ENCODE measurements at places on chromosomes 6 and 20.
A peak's percentile ranks its signal among the peaks of the same experiment; 100 is the strongest.

DNA sequence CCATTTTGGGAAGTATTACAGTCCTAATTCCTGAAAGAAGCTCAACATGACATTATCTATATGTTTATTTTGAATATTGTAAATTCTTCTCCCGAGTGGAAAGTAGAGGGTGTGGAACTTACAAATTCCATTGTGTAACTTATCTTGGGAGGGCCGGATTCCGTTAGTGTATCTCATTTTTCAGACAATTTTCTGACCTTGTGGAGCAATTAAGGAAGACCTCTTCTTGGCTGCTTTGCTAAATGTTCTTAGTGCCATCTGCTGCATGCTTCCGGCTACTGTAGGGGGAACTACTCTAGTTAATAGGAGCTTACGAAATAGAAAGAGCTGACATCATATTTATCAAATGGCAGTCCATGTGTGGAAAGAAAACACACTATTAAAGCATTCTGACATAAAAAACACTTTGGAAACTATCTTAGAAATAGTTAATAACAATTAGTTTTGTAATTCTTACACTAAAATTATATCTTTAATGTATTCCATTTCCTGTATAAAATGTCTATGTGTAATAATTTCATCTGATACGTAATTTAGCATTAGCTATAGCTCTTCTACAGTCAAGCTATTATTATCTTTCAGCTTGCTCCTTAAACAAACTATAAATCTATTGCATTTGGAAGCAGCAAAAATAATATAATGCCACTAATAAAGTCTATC is 41.5 kb upstream of the KCNQ5 start:
- peak; percentile 72 for DNase-seq

- DNase-seq: no peak
Measured at GRCh38 chr6:169653691-169654090, 48.1 kb downstream of the WDR27 start.

GRCh38 chr6:14656078-14656521 is 538.5 kb downstream of the CD83 start:
- DNase-seq: no peak

DNA sequence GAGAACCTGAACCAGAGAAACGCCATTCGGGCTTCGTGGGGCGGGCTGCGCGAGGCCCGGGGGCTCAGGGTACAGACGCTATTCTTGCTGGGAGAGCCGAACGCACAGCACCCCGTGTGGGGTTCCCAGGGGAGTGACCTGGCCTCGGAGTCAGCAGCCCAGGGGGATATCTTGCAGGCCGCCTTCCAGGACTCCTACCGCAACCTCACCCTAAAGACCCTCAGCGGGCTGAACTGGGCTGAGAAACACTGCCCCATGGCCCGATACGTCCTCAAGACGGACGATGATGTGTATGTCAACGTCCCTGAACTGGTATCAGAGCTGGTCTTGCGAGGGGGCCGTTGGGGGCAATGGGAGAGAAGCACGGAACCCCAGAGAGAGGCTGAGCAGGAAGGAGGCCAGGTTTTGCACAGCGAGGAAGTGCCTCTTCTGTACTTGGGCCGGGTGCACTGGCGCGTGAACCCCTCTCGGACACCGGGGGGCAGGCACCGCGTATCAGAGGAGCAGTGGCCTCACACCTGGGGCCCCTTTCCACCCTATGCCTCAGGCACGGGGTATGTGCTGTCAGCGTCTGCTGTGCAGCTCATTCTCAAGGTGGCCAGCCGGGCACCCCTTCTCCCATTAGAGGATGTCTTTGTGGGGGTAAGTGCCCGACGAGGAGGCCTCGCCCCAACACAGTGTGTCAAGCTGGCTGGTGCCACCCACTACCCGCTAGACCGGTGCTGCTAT is 904 bp downstream of the B3GALT4 start:
- DNase-seq: peak; percentile 30

GRCh38 chr20:13284830-13285229 is 63.8 kb downstream of the ISM1 start:
- peak; percentile 34 for DNase-seq

GRCh38 chr6:148343047-148343782 is 577 bp downstream of the SASH1 start:
- peak; percentile 72 for DNase-seq

DNA sequence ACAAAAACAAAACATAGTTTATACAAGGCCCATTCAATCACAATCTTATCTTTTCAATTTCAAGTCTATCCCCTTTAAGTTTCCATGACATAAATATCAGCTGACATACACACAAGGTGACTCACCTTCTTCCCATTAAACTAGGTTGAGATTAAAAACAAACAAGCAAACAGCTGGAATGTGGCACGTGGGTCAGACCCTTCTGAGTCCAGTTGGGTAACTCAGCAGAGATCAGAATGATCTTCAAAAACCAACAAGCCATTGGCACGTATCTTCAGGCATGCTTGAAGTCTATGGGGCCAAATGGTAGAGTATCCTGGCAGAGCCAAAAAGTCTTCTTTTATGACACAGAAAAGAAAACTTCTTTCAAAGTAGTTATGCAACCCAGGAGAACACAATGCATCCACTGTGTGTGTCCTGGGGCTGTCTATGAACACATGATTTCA is 603.5 kb upstream of the CITED2 start:
- DNase-seq: peak; percentile 32

DNA sequence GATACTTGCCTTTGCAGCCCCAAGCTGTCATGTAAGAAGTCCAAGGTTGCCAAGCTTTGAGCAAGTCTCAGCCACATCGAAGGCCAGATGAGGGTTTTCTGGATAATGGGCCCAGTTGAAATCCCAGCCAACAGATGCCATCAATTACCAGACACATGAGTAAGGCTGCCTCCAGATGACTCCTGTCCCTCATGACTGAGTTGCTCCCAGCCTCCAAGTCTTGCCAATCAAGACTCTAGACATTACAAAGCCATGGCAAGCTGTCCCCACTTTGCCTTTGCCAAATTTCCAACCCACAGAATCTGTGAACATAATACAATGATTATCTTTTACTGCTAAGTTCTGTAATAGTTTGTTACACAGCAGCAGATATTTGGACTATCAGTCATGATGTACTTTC is 76.8 kb upstream of the ARMC2 start:
- peak; percentile 22 for DNase-seq

GRCh38 chr20:45933266-45934045 is 1.0 kb upstream of the PCIF1 start:
- peak; percentile 93 for DNase-seq

- DNase-seq: peak; percentile 62
Measured at GRCh38 chr20:35329435-35330139, 37.4 kb upstream of the FAM83C start.

DNA sequence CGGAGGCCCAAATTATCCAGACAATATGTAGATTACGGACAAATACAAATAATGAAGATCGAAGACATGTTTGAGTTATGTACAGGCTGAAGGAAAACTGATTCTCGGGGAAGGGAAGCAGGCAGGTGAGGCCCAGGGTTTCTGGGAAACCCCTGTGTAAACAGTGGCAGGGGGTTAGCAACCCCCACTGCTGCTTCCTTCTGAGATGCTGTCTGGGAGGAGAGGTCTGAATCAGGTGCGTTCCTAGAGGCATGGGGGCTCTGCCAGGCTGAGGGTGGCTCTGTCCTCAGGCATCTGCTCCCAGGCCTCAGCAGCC is 7.2 kb upstream of the MDGA1 start:
- DNase-seq: no peak

Measured in NCI-H69 (cell line).